ENCODE measurements at places on chromosomes 3 and 15.

DNA sequence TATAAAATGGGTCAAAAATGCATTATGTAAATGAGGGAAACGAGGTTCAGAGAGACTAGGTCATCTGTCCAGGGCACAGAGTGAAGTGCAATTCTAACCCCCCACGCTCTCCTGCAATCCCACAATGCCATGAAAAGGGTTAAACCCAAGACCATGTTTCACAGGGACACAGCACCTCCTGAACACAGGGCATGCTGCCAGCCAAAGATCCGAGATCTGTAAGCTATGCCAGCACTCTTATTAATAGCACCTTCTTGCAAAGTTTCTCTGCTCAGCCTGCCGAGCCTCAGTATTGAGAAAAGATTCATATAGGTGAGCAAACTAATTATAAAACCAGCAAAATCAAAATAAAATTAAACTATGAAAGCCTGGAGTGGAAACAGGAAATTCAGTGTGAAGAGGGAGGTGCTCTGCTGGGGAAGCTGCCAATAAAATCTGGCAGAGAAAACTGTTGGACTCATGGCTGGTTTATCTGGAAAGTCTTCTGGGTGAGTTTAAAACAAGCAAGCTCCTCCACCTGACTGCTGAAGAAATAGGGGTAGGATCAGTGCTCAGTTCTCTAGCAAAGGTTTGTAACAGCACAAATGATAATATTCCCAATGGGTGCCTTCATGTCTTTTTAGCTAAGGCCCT lies 50.3 kb downstream of the LRIG1 start:
- peak; percentile 62 for DNase-seq

DNA sequence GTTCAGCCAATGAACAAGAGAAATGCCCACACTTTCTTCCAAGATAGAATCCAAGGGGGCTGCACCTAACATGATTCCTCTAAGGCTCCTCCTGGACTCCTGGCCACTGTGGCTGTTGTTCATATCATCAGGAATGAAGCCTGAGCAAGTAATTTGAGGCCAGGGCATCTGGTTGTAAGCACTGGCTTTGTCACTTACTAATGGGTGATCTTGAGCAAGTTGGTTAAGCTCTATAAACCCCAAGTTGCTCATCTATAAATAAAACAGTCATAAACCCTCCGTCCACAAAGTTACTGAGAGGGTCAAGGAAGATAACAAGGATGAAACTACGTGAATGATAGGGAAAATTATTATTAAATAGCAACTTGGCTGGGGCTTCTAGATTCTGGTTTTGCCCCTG lies 58.3 kb downstream of the CDC25A start:
- DNase-seq = no peak

GRCh38 chr3:15983232-15983631 lies 185.5 kb upstream of the ANKRD28 start:
- DNase-seq = peak; percentile 86

DNA sequence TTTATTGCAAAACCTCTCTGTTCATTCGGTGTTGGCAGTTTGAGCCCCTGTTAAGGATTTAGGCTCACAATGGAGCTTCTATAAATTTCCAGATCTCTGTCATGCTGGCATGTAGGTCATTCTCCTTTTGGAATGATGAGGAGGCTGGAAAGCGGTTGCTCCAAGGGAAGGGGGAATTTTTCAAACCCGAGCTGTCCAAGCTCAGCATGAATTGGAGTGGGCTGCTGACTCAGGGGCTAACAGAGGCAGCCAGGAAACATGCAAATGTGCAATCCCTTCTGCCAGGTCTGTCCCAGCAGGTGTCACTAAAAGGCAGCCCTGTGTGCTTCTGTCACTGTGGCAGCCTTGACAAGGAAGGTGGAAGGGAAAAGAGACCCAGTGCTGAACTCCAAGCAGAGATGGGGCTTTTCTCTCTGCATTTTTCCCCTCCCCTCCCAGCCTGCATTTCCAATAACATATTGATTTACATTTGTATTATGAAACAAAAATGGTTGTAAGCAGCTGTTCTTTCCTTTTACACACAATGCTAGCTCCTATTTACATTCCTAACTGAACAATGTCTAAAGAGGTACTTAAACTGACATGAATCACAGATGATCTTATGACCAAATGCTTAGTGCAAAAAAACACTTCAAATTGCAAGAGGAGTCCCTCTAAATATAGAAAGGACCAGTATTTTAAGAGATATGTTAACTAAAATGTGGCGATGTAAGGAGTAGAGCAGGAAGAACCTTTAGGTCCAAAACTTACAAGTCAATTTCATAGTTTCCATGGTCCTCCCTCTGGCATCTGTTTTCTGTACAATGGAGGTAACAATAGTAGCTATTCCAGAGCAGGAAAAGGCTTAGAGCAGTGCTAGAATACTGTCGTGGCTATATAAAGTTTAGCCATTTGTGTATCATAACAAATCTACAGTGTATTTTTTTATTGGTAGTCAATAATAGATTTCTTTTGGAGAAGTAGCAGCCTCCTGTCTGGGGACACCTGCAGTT lies 84.5 kb upstream of the ATP10A start:
- peak; percentile 53 for DNase-seq

- no peak for DNase-seq
Observed at GRCh38 chr15:41653760-41654159, 6.4 kb upstream of the MGA start.

GRCh38 chr3:9216736-9217135 lies 32.7 kb downstream of the SRGAP3 start:
- no peak for DNase-seq

- no peak for DNase-seq
Observed at GRCh38 chr3:23811919-23812318, 6.2 kb downstream of the UBE2E1 start.

DNA sequence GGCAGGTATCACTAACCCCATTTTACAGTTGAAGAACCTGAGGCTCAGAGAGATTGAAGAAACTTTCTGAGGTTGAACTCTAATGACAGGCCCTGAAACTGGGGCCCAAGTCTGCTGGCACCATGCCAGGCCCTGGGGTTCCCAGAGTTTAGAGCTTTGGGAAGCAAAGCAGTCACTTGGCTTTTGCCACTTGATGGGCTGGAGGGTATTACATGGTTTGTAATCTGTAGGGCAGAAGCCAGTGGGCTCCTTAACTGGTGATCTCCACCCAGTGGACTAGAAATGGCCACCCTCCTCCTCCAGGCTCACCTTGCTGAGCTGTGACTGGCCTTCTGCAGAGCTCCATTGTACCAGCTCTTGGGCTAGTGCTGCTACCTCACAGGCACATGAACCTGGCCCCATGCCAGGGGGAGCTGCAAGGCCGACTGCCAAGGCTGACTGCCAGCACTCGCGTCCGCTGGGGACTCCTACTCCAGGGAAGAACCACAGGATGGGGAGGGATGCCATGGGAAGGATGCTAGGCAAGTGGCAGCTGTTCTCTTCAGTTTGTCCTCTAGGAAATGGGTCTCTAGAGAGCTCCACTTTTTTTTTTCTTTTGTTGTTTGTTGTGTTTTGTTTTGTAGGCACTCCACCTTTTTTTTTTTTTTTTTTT lies 104.8 kb downstream of the ETFA start:
- peak; percentile 54 for DNase-seq

GRCh38 chr15:101048176-101048575 lies 129.0 kb downstream of the LRRK1 start:
- peak; percentile 52 for DNase-seq

DNA sequence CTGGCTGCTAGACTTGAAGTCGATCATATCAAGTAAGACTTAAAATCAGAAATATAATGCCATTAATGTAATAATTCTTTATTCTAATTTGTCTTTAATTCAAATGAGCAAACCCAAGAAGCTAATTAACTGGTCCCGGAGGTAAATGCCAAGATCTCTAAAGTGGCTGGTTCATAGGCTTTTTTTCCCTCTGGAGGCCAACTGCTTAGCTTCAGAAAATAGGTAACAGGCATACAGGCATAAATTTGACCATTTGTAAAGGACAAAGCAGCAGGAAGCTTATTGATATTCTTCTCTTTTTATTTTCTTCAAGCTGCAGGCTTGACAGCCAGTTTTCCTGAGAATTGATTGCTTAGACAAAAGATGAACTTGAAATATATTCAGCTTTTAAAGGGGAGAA lies 158.6 kb upstream of the RAP2B start:
- DNase-seq = no peak

GRCh38 chr15:64502551-64502950 lies 42.2 kb downstream of the ZNF609 start:
- no peak for DNase-seq

DNA sequence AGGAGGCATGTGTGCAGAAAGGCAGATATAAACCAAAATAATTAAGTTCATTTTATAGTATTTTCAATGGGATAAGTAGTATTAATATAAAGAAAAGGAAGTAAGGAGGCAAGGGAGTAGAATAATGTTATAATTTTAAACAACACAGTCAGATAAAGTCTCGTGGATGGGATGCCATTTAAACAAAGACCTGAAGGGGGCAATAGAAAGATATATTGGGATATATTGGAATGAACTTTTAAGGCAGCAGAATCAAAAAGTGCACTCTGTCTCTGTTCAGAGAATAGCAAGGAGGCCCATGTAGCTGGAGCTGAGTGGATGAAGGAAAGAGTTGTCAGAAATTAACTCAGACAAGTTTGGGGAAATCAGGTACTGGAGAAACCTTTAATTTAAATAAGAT lies 158.7 kb downstream of the CGGBP1 start:
- no peak for DNase-seq

Measured in eye (tissue), 1 donor.